ENCODE measurements at places on chromosomes 7 and 10. TPM values are rescaled to one million over a fixed set of nuclear protein-coding genes. Genes with fewer than 3 reads are reported as not detected.

GRCh38 chr10:30553626-30554439 lies 75.7 kb downstream of the LYZL2 start:
- DNase-seq = no peak

- no peak for DNase-seq
Observed at GRCh38 chr7:143458263-143458662, 15.0 kb downstream of the TAS2R60 start.

DNA sequence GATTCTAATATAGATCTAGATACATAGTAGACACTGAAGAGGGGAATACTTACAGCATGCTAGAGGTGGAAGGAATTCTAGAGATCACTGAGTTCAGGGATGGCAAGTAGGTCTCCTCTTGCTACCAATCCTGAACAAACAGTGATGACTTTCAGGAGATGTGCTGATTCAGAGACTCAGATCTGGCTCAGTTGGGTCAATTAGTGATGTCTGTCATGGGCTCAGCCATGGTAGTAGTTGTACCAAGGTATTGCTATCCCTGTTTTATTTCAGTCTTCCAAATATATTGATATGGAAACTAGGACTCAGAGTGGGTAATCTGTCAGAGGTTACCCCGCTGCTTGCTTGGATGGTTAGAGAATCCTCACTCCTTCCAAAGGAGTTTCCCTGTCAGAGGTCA lies 38.5 kb downstream of the UNC5B start:
- DNase-seq = no peak

GPC2 gene
- total RNA-seq = 1.0 TPM

- no peak for DNase-seq
Observed at GRCh38 chr10:114491933-114492332, 87.6 kb upstream of the AFAP1L2 start.

DNA sequence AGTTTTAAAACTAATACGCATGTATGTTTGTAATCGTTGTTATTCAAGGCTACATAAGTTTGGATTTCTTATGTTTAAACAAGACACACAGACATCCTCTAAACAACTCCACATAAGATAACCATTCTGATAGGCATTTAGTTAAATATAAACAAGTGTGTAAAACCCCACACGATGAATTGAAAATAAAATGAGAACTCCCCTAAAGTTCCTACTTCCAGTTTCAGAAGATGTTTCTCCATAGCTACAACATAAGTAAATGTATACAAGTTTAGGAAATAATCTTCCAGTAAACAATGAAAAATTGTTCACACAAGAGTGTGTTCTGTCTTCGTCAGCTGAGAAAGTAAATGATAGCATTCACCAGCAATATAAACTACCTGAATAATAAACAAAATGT lies 246.8 kb downstream of the RNLS start:
- DNase-seq = no peak

DNA sequence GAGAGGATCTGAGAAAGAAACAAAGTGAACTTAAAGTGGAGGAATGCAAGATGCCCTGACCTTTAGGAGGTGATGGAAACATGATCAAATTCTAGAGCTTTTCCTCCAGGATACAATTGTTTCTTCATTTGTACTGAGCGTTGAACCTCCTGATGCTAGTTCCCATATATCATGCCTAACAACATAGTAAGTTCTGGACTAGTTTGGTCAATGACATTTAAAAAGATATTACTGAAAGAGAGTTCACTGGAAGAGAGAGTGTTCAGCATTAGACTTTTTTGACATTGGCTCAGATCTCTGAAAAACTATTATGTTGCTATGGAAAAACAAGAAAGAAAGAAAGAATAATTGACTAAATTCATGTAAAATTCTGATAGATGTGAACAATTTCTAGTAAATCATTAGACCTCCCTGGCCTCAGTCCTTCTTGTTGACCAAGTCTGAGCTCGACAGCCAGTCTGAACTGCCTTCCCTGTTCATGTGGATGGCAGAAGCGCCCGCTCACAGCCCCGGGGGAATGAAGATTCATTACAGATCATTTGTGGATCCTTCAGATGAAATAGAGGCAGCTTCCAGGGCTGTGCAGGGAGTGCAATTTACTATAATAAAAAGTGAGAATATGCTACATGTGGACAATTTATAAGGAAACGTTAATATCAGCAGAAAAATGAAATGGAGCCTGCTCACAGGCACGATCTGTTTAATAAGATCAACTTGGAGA lies 442.1 kb downstream of the GRID1 start:
- no peak for DNase-seq

CNTNAP2 gene
- total RNA-seq = 2.2 TPM

CNPY1 gene
- total RNA-seq = not detected

GRCh38 chr10:1394155-1394912 lies 338.1 kb downstream of the WDR37 start:
- peak; percentile 91 for DNase-seq

TMEM184A gene
- not detected for total RNA-seq

- DNase-seq = no peak
Observed at GRCh38 chr7:41185851-41186250, 517.0 kb downstream of the INHBA start.

- no peak for DNase-seq
Observed at GRCh38 chr7:95095966-95096540, 188.7 kb downstream of the PPP1R9A start.

TUBAL3 gene
- 0.52 TPM for total RNA-seq

GRCh38 chr7:51012569-51013217 lies 230.0 kb upstream of the GRB10 start:
- DNase-seq = peak; percentile 50

DNA sequence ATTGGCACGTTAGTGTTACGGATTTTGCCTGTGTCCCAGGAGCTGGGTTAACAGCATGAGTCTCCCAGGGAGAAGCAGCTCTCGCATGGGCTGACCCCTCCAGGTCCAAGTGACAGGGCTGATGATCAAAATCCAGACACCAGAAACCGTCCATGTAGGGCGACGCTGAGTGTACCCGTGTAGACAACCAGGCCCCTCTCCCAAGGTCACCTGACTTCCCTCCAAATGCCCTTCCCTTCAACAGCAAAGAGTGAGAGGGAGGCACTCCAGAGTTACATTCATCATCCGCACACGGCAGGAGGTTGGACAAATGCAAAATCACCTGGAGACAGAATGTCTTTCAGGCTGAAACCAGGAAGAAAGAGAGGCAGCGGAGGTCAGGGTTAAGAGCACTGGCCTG lies 14.9 kb upstream of the HSPA12A start:
- no peak for DNase-seq

TDRD1 gene
- total RNA-seq = 0.11 TPM

- no peak for DNase-seq
Observed at GRCh38 chr10:79346388-79347225, 662 bp upstream of the PPIF start.

SUMF2 gene
- total RNA-seq = 71.4 TPM

PPP1R3C gene
- total RNA-seq = 111 TPM

FKBP6 gene
- total RNA-seq = not detected
